ENCODE measurements at places on chromosomes 13 and 19. TPM values are rescaled to one million over a fixed set of nuclear protein-coding genes. Genes with fewer than 3 reads are reported as not detected.

Gene ACP5
- total RNA-seq = 19.9 TPM

Gene ZNF880
- total RNA-seq = 5.7 TPM

Gene UBE2L5
- not detected for total RNA-seq

Gene P2RY11
- total RNA-seq = 237 TPM

Gene SOHLH2
- 0.22 TPM for total RNA-seq

Gene METTL21C
- not detected for total RNA-seq

Gene IFNL1
- not detected for total RNA-seq

Gene MBD3L3
- not detected for total RNA-seq

Gene GTPBP3
- 14.7 TPM for total RNA-seq

Gene PRR22
- total RNA-seq = 4.6 TPM

Gene SERPINE3
- not detected for total RNA-seq

Gene DIAPH3
- total RNA-seq = 23.8 TPM

Gene MKNK2
- 280 TPM for total RNA-seq

Gene ZNF100
- total RNA-seq = 22.9 TPM

Gene SNRPD2
- 752 TPM for total RNA-seq

Gene DZIP1
- not detected for total RNA-seq

Data from activated T-helper 17 cell treated with anti-CD3 and anti-CD28 coated beads, Interleukin-2, amount 50 U/mL, for 72 hours (primary cell).